ENCODE measurements at places on chromosomes 2 and 18. TPM values are rescaled to one million over a fixed set of nuclear protein-coding genes. Genes with fewer than 3 reads are reported as not detected.

GRCh38 chr18:74534981-74535649 is 815 bp downstream of the CNDP1 start:
- H3K4me1 ChIP-seq = no peaks in the 10 kb centered on the region
- no peak for DNase-seq
- no peak overlapping the region for H3K4me3 ChIP-seq
- H3K36me3 ChIP-seq = no peaks in the 10 kb centered on the region

DNA sequence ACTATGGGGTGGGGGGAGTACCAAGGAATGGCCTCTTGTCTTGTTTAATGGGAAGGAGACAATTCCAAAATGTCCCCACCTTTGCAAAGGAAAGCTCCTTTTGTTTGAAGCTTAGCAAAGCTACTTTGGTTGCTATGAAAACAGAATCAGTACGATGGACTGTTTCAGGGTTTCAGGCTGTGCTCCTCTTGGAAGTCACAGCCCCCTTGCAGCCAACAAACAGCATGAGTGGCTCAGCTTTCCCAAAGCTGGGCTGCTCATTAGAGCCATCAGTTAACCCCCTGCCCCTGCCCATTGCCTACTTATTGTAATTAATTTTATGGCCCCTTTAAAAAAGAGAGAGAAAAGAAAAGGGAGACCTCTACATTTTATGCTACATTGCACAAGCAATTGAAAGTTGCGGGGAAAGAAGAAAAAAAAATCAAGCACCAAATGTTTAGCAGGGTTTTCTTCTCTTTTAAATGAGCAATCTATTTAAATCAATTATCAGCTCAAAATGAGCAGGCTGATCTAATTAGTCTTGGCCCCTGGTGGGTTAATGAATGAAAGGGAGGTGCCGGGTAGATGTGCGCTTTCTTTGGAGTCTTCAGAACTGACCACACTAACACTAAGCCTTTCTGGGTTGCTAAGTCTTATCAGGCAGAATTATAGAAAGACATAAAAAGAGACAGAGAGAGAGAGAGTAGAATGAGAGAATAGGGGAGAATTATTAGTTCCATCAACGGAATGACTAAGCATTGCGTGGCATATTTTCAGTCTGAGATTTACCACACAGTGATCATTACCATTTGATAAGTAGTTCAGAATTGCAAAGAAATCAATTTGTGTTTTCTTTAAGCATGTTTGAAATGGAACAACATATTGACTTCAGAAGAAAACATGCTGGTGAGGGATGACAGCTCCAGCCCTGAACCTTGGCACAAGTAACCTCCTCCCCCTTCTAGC is 284.9 kb downstream of the INSIG2 start:
- H3K36me3 ChIP-seq = no peaks in the 10 kb centered on the region
- H3K4me3 ChIP-seq = no peak overlapping the region
- DNase-seq = no peak

DNA sequence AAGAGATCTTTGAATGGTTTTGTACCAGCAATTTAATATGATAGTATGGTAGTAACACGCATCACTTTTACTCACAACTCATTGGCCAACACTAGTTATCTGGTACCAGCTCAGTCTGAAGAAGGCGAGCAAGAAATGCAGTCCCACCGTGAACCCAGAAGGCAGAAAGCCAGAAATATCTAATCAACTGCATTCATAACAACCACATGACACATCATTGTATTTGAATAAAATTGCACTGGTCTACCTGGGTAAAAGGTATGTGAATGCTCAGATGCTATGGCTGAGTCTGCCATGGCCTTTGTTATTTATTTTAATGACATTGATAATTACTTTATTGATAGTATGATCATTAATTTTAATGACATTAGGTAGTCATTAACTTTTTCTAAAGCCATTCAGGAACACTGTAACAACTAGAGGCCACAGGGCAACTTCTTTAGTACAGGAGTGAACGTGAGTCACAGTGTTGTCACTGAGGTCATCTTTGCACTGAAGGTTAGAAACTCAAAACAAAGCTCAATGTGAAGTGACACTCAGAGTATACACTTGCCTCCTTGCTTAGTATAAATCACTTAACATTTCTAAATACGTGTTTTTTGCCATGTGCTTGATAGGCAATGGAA is 475.6 kb upstream of the TNP1 start:
- H3K27me3 ChIP-seq = no peaks in the 10 kb centered on the region
- DNase-seq = no peak
- no peaks in the 10 kb centered on the region for H3K36me3 ChIP-seq
- H3K4me1 ChIP-seq = no peaks in the 10 kb centered on the region

DNA sequence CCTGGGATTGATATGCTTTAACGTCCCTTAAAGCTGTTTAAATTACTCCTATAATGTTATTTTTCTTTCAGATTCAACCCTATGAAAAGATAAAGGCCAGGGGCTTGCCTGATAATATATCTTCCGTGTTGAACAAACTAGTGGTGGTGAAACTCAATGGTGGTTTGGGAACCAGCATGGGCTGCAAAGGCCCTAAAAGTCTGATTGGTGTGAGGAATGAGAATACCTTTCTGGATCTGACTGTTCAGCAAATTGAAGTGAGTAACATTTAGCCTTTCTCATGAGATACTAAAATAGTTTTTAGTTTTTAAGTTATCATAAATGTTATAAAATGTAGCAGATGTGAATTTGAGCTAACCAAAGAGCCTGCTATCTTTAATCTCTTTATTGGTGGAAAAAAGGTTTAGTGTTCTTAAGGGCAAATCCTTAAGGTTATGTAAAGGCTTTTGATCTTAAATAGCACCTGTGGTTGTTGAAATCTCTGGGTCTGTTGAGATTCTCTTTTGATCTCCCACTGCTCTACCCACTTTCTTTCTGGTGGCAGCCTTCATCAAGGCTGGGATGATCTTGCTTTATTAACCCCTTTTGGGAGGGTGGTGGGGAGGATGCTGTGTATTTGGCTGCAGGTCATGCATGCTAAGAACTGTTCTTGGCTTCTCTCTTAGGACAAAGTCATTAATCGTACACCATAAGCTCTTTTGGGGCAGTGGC is 40.9 kb downstream of the UGP2 start:
- no peaks in the 10 kb centered on the region for H3K27me3 ChIP-seq
- H3K27ac ChIP-seq = no peak overlapping the region
- no peak for DNase-seq
- H3K4me1 ChIP-seq = peaks cover 14% of the 10 kb centered on the region

GRCh38 chr18:45231617-45232016 is 383.7 kb upstream of the SLC14A2 start:
- no peak overlapping the region for H3K27ac ChIP-seq
- H3K27me3 ChIP-seq = peaks cover 4% of the 10 kb centered on the region
- H3K36me3 ChIP-seq = no peaks in the 10 kb centered on the region

DNA sequence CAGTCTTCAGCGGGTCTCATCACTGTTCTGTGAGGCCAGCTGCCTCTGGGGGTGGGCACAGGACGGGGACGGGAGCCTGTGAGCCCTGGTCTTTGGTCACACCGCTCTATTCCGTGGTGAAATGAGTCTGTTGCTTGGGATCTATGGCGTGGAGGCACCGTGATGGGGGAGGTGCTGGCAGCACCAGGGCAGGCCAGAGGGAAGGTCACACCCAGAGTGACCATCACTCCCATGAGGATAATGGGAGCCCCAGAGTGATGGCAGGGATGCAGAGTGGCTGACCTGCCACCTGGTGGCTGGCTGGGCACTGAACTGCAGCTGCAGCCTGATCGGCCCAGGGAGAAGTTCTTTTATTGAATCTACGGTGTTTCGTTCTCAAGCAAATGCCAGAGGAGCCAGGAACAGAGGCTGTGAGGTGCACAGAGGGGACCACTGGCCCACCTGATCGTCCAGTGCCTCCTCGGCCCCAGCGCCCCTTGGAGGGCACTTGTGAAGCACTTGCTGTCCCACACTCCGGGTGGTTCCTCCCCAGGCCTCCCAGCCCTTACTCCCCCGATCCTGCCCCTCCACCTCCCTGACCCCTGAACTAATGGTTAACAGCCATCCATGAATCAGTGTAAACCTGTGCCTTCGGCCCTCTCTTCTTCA is 17.9 kb downstream of the KCNIP3 start:
- DNase-seq = no peak
- no peak overlapping the region for H3K4me3 ChIP-seq
- no peak overlapping the region for H3K27ac ChIP-seq
- H3K36me3 ChIP-seq = no peaks in the 10 kb centered on the region
- no peaks in the 10 kb centered on the region for H3K4me1 ChIP-seq

- H3K27ac ChIP-seq = no peak overlapping the region
- peaks cover 92% of the 10 kb centered on the region for H3K36me3 ChIP-seq
- no peak overlapping the region for H3K4me3 ChIP-seq
- H3K27me3 ChIP-seq = no peaks in the 10 kb centered on the region
These were observed 81.5 kb downstream of the BCL2 start for GRCh38 chr18:63237881-63238692.

DNA sequence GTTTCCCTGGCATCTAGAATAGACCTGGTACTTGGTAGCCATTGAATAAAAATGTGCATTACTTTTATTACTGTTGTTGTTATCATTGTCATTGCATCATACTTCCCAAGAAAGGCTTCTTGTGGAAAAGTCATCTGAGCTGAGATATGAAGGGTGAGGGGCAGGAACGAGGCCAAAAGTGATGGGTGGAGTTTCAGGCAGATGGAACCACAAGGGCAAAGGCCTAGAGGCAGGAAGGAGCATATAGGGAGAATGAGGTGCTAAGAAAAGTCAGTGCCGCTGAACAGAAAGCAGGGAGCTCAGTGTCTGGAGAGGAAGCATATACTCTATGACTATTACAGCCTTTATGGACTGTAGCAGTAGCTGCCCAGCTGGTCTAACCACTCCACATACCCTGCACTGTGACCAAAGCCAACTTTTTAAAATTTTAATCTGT is 219.3 kb downstream of the SPP2 start:
- peaks cover 60% of the 10 kb centered on the region for H3K4me1 ChIP-seq
- peaks cover 16% of the 10 kb centered on the region for H3K36me3 ChIP-seq

DNA sequence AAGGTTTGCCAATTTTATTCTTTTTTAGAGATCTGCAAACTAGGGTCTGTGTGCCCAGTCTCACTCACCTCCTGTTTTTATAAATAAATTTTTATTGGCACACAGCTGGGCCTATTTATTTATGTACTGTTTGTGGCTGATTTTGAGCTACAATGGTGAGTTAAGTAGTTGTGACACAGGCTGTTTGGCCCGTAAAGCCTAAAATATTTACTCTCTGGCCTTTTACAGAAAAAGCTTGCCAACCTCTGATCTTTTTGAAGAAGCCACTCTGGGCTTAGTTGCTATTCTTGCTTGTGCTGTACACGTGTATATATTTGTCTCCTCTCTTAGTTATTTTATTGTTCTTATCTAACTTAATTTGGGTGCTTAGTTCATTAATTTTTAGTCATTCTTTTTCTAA is 14.5 kb downstream of the NAB1 start:
- peaks cover 22% of the 10 kb centered on the region for H3K4me1 ChIP-seq
- DNase-seq = no peak
- no peak overlapping the region for H3K4me3 ChIP-seq
- peaks cover 34% of the 10 kb centered on the region for H3K36me3 ChIP-seq
- H3K27me3 ChIP-seq = no peaks in the 10 kb centered on the region
- no peak overlapping the region for H3K27ac ChIP-seq

DNA sequence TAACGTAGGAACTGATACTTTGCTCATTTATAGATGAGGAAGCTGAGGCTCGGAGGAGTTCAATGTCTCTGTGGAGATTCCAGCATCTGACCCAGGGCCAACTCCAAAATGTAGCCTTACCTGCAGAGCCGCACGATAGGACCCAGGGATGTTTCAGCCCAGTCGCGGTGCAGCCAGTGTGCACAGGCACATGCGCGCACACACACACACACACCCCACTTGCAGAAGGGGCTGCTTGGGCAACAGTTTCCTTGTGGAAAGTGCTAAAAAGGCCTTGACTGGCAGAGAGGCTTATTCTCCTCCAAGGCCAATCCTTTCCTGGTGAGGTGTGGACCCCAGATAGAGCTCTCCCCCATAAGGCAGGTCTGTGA is 101.7 kb downstream of the ZFP36L2 start:
- peaks cover 6% of the 10 kb centered on the region for H3K36me3 ChIP-seq
- DNase-seq = no peak

GRCh38 chr2:115303-115702 is 69.0 kb upstream of the FAM110C start:
- peaks cover 5% of the 10 kb centered on the region for H3K27me3 ChIP-seq
- no peaks in the 10 kb centered on the region for H3K4me1 ChIP-seq
- DNase-seq = no peak

GRCh38 chr2:72131371-72131891 is 16.2 kb downstream of the CYP26B1 start:
- DNase-seq = no peak
- H3K27me3 ChIP-seq = no peaks in the 10 kb centered on the region
- H3K27ac ChIP-seq = no peak overlapping the region
- H3K4me3 ChIP-seq = no peak overlapping the region
- no peaks in the 10 kb centered on the region for H3K4me1 ChIP-seq
- H3K36me3 ChIP-seq = no peaks in the 10 kb centered on the region

GRCh38 chr2:24721470-24721869 is 71.7 kb downstream of the PTRHD1 start:
- no peak for DNase-seq
- peaks cover 4% of the 10 kb centered on the region for H3K36me3 ChIP-seq
- no peak overlapping the region for H3K4me3 ChIP-seq

DNA sequence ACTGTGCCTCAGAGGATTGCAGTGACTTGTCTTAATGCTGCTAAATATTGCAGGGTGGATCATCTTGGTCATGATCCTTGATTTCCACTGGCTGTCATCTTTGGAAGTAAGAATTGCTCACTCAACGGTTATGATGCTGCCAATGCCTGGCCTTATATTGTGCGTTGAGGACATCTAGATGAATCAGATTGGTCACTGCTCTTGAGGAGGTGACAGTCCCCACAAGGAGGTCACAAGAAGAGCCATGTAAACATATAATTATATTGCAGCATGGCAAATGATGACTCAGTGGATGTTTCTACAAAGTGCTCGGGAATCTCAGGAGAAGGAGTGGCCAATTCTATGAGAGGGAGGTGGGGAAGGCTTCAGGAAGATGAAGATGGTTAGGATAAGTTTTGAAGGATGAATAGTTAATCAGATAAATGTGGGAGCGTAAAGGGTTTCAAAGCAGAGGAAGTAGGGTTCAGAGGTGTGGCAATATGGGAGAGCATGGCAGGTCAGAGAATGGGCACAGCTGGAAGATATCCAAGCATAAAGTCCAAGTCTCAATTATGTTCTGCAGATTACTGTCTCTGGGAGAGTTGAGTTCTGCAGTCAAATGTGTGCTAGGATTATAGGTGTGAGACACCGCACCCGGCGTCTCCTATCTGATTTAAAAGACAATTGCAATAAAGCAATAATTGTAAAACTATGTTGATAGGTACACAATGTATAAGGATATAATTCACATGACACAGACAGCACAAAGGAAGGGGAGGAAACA is 21.3 kb upstream of the TMEM131 start:
- no peak for DNase-seq
- H3K4me3 ChIP-seq = no peak overlapping the region
- peaks cover 3% of the 10 kb centered on the region for H3K27me3 ChIP-seq
- peaks cover 2% of the 10 kb centered on the region for H3K36me3 ChIP-seq

Gene CYP27C1
- not detected for total RNA-seq

Gene SMAD2
- total RNA-seq = 170 TPM

Gene CD302
- 0.40 TPM for total RNA-seq

Gene EGR4
- total RNA-seq = not detected

Gene CDCA7
- 66.6 TPM for total RNA-seq

Gene TCF7L1
- 0.08 TPM for total RNA-seq

Gene RMC1
- 55.9 TPM for total RNA-seq
